ENCODE measurements at places on chromosomes 3 and 15. TPM values are rescaled to one million over a fixed set of nuclear protein-coding genes. Genes with fewer than 3 reads are reported as not detected.

Gene SLC22A14
- 1.7 TPM for total RNA-seq

Gene GNB5
- total RNA-seq = 32.5 TPM

Gene RAD54L2
- 20.3 TPM for total RNA-seq

Gene CLSTN2
- total RNA-seq = 6.8 TPM

Gene LRTM1
- 16.1 TPM for total RNA-seq

Gene LNP1
- 5.1 TPM for total RNA-seq

Gene HHATL
- total RNA-seq = 9.0 TPM

Gene INKA1
- 9.1 TPM for total RNA-seq

Gene TMEM108
- total RNA-seq = 1.8 TPM

Gene ZNF502
- 8.0 TPM for total RNA-seq

Gene EIF4G1
- 160 TPM for total RNA-seq

Gene SENP7
- total RNA-seq = 57.2 TPM

Gene CPEB1
- total RNA-seq = 3.1 TPM

Gene TPM1
- 561 TPM for total RNA-seq

Gene CCDC39
- total RNA-seq = not detected

Gene AP3B2
- 2.1 TPM for total RNA-seq

Gene TJP1
- total RNA-seq = 141 TPM

Gene IL16
- total RNA-seq = 6.7 TPM

Gene RBP2
- not detected for total RNA-seq

Gene CFAP100
- 0.93 TPM for total RNA-seq

Gene ARHGEF3
- 49.9 TPM for total RNA-seq

Gene WDR93
- 1.6 TPM for total RNA-seq

Gene DOCK3
- 0.88 TPM for total RNA-seq

Gene EFCAB12
- 2.3 TPM for total RNA-seq

Gene COL8A1
- total RNA-seq = 13.0 TPM

Gene MUC20
- total RNA-seq = 36.7 TPM

Gene GOLGA6L10
- 7.0 TPM for total RNA-seq

Gene TMCO5A
- total RNA-seq = not detected

Gene KLHL6
- 3.5 TPM for total RNA-seq

Gene MESP1
- total RNA-seq = 1.3 TPM

Gene SPATA12
- not detected for total RNA-seq

Gene MOBP
- not detected for total RNA-seq

Gene MRPS22
- total RNA-seq = 34.8 TPM

Gene SEMA6D
- total RNA-seq = 40.2 TPM

Gene POLQ
- 3.8 TPM for total RNA-seq

Gene DUOXA1
- 0.93 TPM for total RNA-seq

Gene ADAMTSL3
- total RNA-seq = 11.9 TPM

Gene LRRC2
- total RNA-seq = 4.1 TPM

Gene SATB1
- total RNA-seq = 49.2 TPM

Gene APBA2
- 15.9 TPM for total RNA-seq

Gene FOXL2NB
- not detected for total RNA-seq

Gene GJD2
- not detected for total RNA-seq

Gene RAB6B
- total RNA-seq = 5.3 TPM

Gene FAM162A
- 34.0 TPM for total RNA-seq

Gene PLA2G4E
- 0.29 TPM for total RNA-seq

Gene PHLDB2
- 99.8 TPM for total RNA-seq

Gene ZNF385D
- 11.0 TPM for total RNA-seq

Gene IQCH
- total RNA-seq = 4.8 TPM

Gene DNAH12
- total RNA-seq = 0.41 TPM

Gene CKMT1A
- total RNA-seq = 0.47 TPM

Measured in metanephros (tissue), 2 donors.